ENCODE measurements at places on chromosomes 3 and 15. TPM values are rescaled to one million over a fixed set of nuclear protein-coding genes. Genes with fewer than 3 reads are reported as not detected.

DNA sequence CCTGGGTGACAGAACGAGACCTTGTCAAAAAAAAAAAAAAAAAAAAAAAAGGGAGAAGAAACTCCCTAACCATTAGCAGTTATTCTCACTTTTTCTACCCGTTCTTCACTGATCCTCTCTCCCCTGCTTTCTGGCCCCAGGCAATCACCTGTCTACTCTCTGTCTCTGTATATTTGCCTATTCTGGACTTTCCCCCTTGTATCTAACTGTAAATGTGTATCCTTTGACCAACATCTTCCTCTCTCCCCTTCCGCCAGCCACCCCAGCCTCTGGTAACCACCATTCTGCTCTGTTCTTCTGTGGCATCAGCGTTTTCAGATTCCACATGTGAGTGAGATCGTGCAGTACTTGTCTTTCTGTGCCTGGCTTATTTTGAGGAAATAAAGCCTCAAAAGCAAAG is 6.9 kb downstream of the CYFIP1 start:
- H3K27me3 ChIP-seq: no peaks in the 10 kb centered on the region
- DNase-seq: no peak
- H3K4me1 ChIP-seq: peaks cover under 1% of the 10 kb centered on the region
- H3K36me3 ChIP-seq: no peaks in the 10 kb centered on the region
- H3K4me3 ChIP-seq: no peak overlapping the region
- H3K27ac ChIP-seq: no peak overlapping the region

DNA sequence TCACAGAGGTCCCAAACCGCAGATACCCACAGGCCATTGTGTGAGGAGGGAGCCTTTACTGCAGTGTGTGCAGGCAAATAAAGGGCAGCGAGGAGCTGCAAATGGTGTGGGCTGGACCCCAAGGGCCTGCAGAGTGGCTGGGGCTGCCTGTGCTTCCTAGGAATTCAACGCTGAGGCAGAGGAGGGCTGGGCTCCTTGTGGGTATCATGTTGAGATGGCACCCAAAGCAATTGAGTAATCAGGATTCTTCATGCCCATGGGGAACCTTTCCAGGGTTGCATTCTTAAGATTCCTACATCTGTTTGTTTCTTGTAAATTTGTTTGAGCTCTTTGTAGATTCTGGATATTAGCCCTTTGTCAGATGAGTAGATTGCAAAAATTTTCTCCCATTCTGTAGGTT is 85.4 kb upstream of the LIPC start:
- no peak overlapping the region for H3K4me3 ChIP-seq
- no peak for DNase-seq
- no peaks in the 10 kb centered on the region for H3K36me3 ChIP-seq
- peaks cover 2% of the 10 kb centered on the region for H3K27me3 ChIP-seq
- H3K27ac ChIP-seq: no peak overlapping the region

DNA sequence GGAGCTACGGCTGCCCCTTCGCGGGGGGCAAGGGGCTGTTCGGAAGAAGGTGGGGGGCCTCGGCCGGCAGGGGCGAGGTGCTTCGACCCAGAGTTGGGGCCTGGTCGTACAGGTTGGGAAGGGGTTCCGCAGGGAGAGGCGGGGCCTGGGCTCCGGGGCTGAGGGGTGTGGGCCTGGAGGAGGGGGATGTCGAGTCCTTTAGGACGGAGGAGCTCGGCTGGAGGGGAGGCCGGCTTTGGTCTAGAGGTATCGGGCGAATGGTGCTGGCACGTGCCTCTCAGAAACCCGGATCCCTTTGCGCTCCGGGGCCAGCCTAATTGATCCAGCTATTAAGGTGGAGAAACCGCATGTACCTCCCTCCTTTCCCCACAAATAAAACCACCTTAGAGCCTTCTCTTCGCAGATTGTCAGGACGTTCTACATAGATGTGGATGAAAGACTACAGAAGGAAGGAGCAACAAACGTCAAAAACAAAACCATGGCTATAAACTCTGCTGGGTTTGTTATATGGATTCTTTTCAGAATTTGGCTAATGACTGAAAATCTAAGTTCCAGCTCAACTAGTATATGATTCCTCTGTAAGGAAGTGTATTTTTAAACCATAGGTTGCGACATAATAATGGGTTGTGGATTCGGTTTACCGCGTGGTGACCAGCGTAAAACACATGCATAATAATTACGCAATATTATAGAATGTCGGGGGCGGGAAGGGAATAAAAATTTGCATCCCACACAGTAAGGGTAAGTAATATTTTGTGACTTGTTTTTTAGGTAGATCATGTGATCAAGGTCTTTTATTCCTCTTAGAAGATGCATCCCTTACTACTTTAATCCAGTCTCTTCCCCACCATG is 644 bp upstream of the NGLY1 start:
- peak overlapping the region; percentile 73 for H3K27ac ChIP-seq
- peak; percentile 20 for DNase-seq
- H3K36me3 ChIP-seq: peaks cover 15% of the 10 kb centered on the region
- H3K27me3 ChIP-seq: no peaks in the 10 kb centered on the region
- peaks cover 54% of the 10 kb centered on the region for H3K4me1 ChIP-seq

- H3K4me3 ChIP-seq: no peak overlapping the region
- peaks cover 4% of the 10 kb centered on the region for H3K27me3 ChIP-seq
- H3K4me1 ChIP-seq: no peaks in the 10 kb centered on the region
- DNase-seq: no peak
Observed at GRCh38 chr15:70617076-70617910, 146.1 kb downstream of the UACA start.

DNA sequence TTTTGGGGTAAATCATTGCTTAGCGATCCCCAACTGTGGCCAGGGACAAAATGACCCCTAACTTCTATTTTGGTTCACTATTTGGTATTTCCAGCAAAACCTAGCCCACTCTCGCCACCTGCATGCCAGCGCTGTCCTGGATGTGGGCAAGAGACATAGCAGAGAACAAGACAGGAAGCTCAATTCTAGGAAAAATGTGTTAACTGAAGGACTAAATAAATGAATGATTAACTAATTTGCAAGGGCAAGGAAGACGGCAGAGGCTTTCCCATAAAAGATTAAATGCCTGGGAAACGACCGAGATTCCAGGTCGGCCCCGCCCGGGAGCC is 408 bp downstream of the NICN1 start:
- no peaks in the 10 kb centered on the region for H3K27me3 ChIP-seq
- H3K4me3 ChIP-seq: peak overlapping the region; percentile 84
- H3K36me3 ChIP-seq: no peaks in the 10 kb centered on the region
- no peak for DNase-seq
- peak overlapping the region; percentile 93 for H3K27ac ChIP-seq

Gene COPS2
- 95.9 TPM for total RNA-seq

Gene SH2D7
- total RNA-seq: not detected

DNA sequence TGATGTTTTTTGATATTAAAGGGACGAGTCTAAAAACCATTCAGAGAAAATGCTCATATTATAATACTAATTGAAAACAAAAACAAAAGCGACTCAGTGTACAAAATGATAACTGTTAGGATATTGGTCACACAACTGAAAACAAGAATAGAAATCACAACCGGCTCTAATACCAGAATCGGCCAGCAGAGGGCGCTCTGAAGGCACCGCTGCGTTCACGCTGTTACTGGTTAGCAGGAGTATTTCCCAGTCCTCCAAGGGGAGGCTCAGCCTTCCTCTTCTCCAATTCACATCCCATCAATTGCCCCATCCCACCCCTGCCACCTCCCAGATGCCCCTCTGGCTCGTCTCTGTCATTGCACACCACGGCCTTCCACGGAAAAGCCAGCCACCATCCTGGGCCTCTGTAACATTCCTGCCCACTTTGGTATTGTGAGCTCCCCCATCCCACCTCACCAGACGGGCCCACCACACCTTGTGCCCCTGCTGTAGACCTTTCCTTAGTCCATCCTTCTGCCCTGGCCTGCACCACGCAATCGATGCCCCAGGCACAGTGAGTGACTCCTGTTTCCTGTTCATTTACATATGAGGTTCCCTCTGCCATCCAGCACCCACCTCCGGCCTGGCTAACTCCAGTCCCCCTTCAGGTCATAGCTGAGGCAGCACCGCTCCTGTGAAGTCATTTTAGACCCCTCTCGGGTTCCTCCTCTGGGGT is 8.5 kb downstream of the FAM107A start:
- no peak overlapping the region for H3K27ac ChIP-seq
- H3K4me1 ChIP-seq: peaks cover 4% of the 10 kb centered on the region
- peak; percentile 87 for DNase-seq
- H3K27me3 ChIP-seq: no peaks in the 10 kb centered on the region
- H3K4me3 ChIP-seq: no peak overlapping the region
- no peaks in the 10 kb centered on the region for H3K36me3 ChIP-seq

DNA sequence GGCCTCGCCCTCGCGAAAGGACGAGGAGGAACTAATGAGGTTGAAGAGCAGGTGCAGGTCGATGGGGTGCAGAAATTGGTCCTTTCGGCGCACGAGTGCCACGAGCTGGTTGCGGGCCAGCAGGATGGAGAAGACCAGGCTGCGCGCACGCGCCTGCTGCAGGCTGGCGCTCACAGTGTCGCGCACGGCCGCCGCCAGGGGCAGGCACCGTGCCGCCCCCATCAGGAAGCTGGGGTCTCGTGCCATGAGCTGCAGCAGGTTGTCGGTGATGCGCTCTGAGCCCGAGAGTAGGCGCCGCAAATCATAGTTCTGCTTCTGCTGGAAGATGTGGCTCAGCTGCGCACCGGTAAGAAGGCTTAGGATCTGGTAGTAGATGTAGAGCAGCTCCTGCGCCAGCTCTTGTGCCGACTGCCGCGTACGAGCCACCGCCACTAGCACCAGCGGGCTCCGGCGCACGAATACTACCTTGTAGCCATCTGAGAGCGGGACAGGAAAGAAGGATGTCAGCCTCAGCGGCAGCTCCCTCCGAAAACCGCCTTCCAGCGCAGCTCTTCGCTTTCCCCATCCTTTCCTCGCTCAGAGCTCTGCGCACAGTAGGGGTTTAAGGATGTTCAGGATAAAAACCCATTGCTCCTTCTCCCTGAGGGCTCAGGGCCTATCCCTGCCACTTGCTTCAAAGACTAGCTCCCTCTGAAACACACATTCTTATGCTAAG is 6.9 kb upstream of the MST1R start:
- H3K27me3 ChIP-seq: no peaks in the 10 kb centered on the region
- H3K36me3 ChIP-seq: peaks cover 11% of the 10 kb centered on the region
- H3K27ac ChIP-seq: no peak overlapping the region
- H3K4me1 ChIP-seq: peaks cover 14% of the 10 kb centered on the region
- no peak overlapping the region for H3K4me3 ChIP-seq
- DNase-seq: no peak

Gene GOLGA8M
- 0.75 TPM for total RNA-seq
